ENCODE measurements at places on chromosomes 4 and X.
A peak's percentile ranks its signal among the peaks of the same experiment; 100 is the strongest.

- no peak for DNase-seq
Measured at GRCh38 chrX:47247206-47247998, 14.6 kb downstream of the USP11 start.

GRCh38 chrX:1167466-1167865 is 45.0 kb downstream of the CRLF2 start:
- no peak for DNase-seq

GRCh38 chr4:111263836-111264235 is 641.0 kb upstream of the PITX2 start:
- no peak for DNase-seq

GRCh38 chr4:15245006-15245530 is 182.8 kb upstream of the C1QTNF7 start:
- no peak for DNase-seq

GRCh38 chr4:123588631-123589241 is 192.1 kb downstream of the SPRY1 start:
- no peak for DNase-seq

DNA sequence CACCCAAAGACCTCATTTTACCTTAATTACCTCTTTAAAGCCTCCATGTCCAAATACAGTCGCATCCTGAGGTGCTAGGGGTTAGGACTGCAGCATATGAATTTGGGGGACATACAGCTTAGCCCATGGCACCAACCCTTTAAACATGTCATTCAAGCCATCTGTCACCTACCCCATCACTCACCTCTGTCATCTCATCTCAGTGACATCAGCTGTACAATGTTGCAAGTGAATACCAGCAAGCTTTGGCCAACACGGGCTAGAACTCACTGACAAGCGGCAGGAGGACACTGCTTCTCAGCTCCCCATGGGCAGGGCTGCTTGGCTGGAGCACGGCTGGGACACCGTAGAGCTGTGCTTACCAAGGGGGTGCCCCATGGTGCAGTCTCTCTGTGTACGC is 107.5 kb downstream of the STK32B start:
- DNase-seq, result no peak

DNA sequence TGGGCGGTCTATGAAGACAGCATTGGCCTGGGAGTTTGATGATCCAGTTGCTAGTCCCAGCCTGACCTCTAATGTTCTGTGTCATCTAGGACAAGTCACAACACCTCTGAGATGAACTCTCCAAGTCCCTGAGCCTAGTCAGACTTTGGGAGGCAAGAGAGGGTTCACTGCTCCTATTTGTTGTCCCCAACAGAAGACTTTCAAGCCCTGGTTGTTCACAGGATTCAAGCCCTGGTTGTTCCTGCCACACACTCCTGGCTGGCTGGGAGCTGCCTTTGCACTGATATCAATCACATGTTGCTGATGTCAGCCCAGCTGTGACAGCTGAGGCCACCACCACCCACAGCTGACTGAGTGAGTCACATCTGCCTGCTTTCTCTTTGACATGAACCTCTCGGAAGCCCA is 253.2 kb upstream of the RASGEF1B start:
- DNase-seq, result peak; percentile 24

DNA sequence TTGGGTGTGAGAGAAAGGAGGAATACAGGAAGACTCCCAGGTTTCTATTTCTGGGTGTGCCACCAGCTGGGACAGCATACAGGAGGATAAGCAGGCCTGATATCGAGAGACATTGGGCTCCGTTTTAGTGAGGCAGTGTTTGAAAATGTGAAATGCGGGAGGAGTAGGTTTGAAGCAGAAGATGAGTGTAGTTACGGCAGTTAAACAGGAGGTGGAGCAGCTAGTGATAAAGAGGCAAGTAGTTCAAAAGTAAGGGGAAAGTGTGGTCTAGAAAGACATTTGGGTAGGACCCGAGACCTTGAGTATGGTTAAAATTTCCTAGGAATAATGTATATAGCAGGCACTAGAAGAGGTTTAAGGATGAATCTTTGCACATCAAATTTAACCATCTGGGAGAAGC is 42.4 kb downstream of the DCUN1D4 start:
- DNase-seq, result no peak

DNA sequence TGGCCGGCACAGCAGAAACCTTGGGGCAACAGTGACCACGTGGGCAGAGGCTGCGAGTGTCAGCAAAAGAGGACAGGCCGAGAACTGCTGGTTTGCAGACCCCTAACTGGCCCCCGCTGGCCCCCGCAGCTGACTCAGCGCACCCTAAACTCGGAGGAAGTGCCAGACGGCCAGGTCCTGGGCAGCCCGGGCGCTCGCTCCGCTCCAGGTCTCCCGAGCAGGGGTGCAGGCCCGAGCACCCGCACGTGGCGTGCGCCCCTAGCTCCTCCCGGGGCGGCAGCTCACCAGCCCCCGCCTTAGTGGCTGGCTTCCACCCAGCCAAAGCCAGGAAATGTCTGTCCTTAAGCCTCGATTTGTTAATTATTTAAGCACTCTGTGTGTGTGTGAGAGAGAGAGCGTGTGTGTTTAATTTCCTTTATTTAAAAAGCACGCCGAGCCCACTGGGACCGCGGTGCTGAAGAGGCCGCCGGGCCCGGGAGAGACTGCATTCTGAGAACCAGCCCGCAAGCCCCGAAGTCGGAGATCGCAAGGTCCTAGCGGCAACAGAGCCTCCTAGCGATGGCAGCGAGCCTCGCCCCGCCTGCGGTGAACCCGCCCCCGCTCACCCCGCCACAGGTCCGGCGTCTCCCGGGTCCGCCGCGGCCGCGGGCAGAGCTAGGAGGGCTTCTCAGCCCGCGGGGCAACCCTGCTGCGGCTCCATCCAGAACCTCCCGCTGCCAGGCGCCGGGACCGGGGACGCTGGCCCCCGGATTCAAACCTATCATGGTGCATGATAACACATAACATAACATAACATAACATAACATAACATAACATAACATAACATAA is 45.9 kb upstream of the CDKN2AIP start:
- peak; percentile 32 for DNase-seq

DNA sequence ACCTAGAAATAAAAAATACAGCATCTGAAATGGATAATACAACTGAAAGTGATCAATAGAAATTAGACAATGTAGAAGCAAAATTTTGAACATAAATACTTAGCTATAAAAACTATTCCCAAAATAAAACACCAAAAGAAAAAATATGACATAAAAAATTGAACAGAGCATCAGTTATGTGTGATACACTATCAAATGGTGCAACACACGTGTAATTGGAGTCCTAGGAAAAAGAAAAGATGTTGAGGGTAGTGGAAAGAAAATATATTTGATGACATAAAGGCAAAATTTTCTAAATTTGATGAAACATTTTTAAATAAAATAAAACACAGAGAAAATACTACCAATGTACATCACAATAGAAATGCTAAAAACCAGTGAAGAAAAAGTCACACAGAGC is 63.1 kb downstream of the NPY2R start:
- DNase-seq, result no peak

GRCh38 chr4:81227968-81228367 is 12.9 kb upstream of the PRKG2 start:
- no peak for DNase-seq

DNA sequence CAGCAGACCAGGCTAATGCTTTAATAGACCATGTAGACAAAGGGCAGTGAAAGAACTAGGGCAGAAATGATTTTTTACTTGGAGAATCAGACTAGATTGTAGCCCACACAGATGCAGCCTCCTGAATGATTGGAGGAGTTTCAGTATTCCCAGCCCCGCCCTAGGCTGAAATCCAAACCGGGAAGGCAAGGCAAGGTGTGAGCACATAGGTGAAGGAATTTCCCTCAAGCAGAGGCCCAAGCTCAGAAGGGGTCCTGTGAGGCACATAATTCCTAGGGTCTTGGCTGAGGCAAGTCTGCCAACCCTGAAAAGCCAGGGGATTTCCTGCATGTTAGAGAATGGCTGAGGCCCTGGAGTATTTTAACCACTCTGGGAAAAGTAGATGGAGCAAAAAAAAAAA is 56.4 kb upstream of the PAK3 start:
- DNase-seq, result no peak

GRCh38 chr4:57095245-57095644 is 14.9 kb downstream of the IGFBP7 start:
- DNase-seq, result no peak

GRCh38 chr4:41750121-41750625 is 1.6 kb upstream of the PHOX2B start:
- no peak for DNase-seq

GRCh38 chr4:66017671-66018070 is 347.4 kb upstream of the EPHA5 start:
- no peak for DNase-seq

DNA sequence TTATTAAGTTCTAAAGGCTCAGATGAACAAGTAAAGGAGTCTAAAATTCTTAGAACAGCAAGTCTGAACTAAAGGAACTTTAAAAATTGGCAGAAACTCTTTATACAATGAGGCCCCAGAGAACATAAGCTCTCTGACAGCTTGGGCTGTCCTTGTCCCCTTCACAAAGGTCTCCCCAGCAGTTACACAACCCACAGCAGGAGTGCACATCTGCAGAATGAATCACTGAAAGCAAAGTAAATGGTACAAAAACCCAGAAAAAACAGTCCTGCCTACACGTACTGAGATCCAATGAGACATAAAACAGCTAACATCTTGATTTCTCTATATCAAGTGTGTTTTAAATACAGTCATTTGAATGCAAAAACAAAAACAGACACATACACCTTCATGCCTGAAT is 18.7 kb downstream of the RBBP7 start:
- no peak for DNase-seq

GRCh38 chr4:94363136-94363655 is 20.6 kb upstream of the HPGDS start:
- DNase-seq, result no peak

GRCh38 chr4:3821580-3822229 is 55.5 kb downstream of the ADRA2C start:
- DNase-seq, result no peak

DNA sequence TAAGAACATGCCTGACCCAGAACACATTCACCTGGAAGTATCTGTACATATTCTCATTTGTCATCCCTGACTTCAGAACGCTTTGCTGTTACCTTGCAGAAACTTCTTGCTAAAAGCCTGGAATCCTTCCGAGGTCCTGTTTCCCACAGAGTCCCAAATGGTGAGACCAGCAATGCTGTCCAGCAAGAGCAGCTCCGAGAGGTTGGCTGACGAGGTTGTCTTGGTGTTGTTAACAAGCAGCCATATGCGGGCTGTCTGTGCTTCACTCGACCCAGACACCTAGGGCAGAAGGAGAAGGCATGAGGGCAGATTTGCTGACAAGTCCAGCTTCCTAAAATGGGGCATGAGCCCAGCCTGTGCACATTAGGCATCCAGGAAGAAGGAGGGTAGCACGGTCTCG is 19.3 kb downstream of the EVC2 start:
- no peak for DNase-seq

All from activated T-helper 1 cell treated with anti-CD3 and anti-CD28 coated beads, Interleukin-2, amount 50 U/mL, for 16 hours (primary cell).